Nucleus accumbens (tissue), 56 donors: ENCODE measurements at places on chromosomes 7 and 10.

GRCh38 chr10:35605191-35605590 lies at the start of gene GJD4:
TSS of gene GJD4 (plus strand) at chr10:35605341. CDS start at chr10:35605568, 227 bp downstream.
- DNase-seq, result no peak

DNA sequence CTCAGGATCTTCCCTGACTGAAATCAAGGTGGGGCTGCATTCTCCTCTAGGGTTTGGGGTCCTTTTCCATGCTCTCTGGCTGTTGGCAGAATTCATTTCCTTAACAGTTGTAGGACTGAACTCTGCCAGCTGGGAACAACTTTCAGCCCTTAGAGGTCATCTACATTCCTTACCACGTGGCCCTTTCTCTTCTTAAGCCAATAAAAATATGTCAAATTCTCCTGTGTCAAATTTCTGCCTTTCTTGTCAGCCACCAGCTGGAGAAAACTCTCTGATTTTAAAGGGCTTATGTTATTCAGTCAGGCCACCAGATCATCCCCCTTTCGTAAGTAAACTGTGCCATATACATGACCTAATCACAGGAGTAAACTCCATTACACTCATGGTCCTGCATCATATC lies 95.3 kb upstream of the IL6 start:
- no peak for DNase-seq

- DNase-seq, result no peak
Measured at GRCh38 chr10:105328503-105329133, 687.5 kb downstream of the SORCS3 start.

DNA sequence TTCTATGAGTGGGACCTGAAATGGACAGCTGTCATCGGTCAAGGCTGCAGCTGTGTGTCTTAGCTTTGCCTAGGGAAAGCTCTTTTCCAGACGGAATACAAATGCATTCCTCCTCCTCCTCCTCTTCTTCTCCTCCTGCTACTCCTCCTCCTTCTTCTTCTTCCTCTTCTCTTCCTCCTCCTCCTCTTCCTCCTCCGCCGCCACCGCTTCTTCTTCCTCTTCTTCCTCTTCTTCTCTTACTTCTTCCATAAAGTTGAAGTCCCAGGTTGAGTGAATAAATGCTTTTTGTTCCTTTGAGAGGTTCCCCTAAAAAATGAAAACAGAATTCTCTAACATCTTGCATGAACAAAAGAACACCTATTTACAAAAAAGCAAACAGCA lies 28.7 kb downstream of the KLF6 start:
- no peak for DNase-seq

GRCh38 chr7:8115547-8116402 lies 146.2 kb downstream of the ICA1 start:
- DNase-seq, result no peak

DNA sequence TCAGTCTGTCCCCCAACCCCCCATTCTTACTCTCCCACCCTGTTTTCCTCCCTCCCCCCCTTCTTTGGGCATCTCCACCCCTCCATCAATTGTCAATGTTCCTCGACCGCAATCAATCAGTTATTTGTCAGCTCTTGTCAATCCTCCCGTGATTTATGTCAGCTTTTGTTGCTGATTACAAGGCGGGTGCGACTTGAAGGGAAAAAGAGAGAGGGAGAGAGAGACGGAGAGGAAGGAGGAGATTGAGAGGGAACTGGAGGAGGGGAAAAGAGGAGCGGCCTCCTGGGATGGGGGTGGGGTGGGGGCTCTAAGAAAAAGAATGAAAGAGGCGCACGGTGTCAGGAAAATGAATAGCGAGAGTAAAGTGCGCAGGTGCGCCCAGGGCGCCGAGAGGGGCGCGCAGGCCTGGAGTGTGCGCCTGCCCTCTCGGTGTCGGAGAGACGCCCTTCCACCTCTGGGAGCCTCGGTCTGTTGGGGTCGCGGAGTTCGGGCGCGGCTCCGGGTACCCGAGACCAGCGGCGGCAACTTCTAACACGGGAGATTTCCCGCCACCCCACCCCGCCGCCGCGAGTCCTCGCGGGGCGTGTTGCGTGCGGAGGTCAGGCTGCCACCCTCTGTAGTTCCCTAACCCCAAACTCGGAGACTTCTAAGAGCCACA lies 1.1 kb upstream of the ZNF503 start:
- no peak for DNase-seq

DNA sequence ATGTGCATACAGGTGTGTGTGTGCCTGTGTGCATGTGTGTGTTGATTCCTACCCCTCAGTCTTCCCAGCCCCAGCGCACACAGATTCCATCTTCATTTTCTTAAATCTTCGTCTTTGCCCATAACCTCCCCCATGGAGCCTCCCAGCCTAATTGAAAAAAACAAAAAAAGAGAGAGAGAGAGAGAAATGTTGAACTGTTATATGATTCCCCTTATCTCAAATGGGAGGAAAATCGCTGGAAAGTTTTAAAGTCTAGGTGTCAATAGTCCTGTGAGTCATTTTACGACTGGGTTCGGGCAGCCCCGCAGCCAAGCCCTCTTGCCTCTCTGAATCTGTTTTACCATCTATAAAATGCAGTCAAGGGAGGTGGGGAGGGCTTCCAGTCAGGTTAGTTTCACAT lies 60.9 kb downstream of the SPOCK2 start:
- no peak for DNase-seq

DNA sequence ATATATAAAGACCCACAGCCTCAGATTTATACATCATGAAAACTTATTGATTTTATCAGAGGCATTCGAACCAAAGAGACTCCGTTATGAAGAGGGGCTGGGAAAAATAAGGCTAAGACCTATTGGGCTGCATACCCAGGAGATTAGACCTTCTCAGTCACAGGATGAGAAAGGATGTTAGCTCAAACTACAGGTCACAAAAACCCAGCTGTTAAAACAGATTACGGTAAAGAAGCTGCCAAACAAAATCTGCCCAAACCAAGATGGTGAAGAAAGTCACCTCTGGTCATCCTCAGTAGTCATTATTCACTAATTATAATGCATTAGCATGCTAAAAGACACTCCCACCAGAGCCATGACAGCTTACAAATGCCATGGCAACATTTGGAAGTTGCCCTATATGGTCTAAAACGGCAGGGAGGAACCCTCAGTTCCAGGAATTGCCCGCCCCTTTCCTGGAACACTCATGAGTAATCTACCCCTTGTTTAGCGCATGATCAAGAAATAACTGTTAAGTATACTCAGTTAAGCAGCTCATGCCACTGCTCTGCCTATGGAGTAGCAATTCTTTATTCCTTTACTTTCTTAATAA lies 362.5 kb upstream of the PCDH15 start:
- no peak for DNase-seq

DNA sequence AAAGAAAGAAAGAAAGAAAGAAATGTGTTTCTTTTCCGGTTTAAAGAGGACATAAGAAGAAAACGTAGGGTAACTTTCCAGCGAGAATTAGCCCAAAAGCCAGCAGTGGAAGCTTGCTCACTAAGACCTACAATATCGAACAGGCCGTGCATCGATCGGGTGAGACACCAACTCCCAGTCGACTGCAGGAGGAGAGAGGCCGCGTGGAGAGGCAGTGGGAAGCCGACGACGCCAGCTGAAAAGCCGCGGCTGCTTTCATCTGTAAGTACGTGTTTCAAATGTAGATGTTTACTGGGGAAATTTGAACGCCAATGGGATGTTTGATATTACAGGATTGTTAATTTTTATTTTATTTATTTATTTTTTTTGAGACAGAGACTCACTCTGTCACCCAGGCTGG lies 28.6 kb upstream of the GIMAP8 start:
- no peak for DNase-seq

GRCh38 chr7:17289074-17289645 lies 9.3 kb upstream of the AHR start:
- DNase-seq, result no peak

- no peak for DNase-seq
Measured at GRCh38 chr10:5555881-5556280, 31.1 kb downstream of the CALML3 start.

DNA sequence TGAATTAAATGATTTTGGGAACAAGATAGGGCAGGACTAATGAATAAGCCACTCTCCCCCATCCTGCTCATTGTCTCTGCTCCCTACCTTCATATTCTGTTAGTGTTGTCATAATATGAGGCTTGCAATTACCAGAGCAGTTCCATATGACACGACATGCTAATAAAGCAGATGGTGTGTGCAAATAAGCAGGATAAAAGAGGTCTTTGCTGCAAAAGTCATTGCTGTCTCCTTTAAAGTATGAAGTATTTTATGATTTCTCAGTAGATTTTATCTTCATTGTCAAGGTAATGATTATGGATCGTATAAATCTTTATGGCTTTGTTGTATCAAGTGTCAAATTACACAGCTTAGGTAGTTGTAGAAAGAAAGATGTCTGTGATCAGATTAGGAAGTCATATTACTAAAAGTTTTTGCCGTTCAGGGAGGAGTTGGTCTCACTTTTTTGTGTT lies 114.8 kb downstream of the SDK1 start:
- no peak for DNase-seq

DNA sequence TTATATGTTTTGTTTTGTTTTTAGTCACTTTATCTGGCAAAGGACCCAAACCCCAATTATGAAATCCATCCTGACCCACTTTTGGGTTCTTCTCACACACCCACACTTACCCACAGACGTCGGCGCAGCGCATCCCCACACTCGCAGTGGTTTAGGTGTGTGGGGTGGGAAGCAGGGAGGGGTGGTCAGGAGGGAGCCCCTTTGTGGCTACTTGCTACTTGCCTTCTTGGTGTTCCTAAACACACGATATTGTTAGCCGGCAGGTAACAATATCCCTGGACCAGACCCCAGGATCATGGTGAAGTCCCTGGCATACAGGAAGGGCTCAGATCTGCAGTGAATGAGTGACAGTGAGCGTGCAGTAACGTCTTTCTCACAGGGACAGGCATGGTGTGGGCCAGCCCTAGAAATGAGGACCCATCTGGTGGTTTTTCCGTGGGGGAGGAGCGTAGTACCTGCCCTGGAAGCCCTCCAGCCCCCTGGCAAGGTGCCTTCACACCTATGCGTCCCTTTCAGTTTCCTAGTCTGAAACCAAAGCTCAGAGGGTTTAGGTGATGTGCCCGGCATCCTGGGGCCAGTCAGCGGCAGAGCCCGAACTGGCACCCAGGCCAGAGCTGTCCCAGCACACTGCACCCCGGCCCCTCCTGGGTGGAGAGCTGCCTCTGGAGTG lies 4.4 kb downstream of the SPOCK2 start:
- DNase-seq, result no peak

DNA sequence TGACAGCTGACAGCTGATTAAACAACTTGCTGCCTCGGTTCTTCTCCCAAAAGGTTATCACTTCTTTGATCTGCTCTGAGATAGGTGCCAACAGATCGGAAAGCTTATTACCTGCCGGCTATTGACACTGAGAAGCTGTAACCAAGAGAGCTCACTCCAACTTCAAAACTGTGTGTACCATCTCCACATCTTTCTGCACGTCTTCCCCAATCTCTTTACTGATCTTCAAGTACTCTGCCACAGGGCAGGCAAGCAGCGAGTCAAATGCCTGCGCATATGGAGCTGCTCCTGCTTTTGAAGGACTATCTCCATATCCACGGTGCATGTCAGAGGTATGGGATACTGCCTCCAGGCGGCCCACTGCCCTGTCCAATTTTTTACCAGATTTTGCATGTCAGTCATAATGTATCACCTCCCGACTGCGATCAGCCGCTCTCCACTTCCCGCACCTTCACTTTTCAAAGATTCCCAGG lies 352 bp upstream of the ZNF485 start:
- no peak for DNase-seq

DNA sequence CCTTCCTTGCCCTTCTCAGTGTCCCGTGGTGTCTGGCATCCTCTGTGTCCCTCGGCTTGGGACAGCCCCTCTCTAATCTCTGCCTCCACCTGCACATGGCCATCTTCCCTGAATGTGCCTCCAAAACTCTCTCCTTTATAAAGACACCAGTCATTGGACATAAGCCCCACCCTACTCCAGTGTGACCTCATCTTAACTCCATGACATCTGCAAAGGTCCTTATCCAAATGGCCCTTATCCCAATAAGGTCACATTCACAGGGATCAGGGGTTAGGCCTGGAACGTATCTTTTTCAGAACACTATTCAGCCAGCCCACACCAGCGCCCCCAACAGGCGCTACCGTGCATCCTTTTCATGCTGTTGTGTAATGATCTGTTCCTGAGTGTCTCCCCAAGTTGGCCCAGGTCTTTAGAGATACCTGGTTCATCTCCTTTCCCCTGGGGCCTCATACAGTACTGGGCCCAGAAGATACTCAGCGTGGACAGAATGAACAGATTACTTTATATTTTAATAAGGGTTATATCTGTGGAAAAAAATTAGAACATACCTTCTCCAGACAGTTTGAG lies 132.6 kb upstream of the ADAM12 start:
- DNase-seq, result no peak

DNA sequence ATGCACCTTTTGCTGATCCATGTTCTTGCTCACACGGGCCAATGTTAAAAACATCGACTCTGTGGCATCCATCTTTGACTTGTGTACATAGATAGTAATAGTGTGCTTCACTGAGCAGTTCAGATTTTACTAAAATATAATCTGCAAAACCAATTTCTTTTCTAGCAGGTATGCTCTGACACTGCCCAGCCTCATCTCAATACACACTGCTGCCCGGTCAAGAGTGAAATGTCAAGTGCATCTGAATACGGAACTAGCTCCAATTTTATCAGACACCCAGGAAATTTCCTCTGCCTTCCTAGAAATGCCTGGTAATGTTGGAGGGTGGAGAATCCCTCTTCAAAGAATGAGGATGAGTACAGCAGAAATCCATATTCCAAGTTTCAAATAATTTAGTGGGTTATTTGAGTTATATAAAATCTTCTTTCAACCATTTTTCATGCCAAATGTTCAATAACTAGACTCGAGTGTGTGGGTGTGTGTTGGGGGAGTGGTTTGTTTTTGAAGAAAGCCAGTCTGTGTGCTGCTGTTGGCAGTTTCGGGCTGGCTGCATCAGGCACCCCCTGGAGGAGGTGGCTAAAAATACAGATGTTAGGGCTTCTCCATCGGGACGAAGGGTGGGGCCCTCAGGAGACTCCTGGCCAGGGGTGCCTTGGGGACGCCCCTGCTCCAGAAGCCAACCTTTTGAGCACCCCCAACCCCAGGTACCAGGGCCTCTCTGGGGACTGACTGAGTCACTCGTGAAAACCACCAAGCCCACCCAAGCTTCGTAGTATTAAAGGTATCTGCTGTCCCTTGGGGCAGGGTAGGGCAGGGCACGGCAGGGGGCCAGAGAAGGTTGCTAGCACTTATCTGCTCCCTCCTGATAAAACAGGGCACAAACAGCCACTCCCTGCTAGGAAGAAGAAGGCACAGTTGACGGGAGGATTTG lies 15.4 kb downstream of the CTBP2 start:
- DNase-seq, result peak; percentile 8

GRCh38 chr7:130298544-130299326 lies 5.8 kb downstream of the CPA4 start:
- DNase-seq, result no peak
